ENCODE measurements at places on chromosomes 3 and 15.

GRCh38 chr3:6785726-6786125, 75.2 kb upstream of the GRM7 start:
- no peak for DNase-seq

- DNase-seq, result no peak
Measured at GRCh38 chr3:49434731-49435130, 5.6 kb upstream of the NICN1 start.

DNA sequence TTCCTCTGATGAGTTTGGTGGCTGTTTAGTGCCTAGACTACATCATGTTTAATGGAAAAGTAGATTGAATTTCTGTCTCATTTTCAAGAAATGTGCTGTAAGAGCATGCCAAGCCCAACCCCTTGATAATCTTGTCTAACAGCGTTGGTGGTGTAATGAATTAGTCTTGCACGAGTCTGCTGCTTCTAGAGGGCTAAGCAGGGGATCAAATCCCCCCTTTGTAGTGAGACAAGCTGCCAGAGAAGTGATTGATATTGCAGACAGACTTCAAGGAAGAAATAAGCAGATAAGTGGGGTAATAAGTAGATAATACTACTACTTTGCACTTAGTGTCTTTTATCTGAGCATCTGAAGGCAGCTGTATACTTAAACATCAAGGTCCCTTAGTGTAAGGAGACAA, 141.4 kb downstream of the TP63 start:
- no peak for DNase-seq

GRCh38 chr15:57732526-57733331, 26.2 kb downstream of the POLR2M start:
- no peak for DNase-seq

DNA sequence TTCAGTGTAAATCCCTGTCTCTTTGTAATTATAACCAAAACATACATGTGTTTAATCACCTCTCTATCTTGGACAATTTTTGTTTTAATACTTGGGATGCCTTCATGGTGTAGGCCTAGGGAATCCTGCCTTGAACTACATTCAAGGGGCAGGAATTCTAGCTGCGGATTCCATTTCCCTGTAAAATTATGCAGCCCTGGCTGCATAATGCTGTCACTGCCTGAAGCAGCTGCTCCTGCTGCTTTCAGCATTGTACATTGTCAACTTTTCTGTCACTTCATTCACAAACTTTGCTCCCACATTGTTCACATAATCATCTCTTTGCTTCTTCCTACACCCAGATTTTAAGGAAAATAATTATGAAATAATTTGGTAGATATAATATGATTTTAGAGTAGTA, 638.7 kb downstream of the RBMS3 start:
- DNase-seq, result no peak

- no peak for DNase-seq
Measured at GRCh38 chr3:144480416-144480919, 508.8 kb downstream of the DIPK2A start.

- no peak for DNase-seq
Measured at GRCh38 chr15:20352241-20353200, 189.1 kb downstream of the GOLGA6L6 start.

DNA sequence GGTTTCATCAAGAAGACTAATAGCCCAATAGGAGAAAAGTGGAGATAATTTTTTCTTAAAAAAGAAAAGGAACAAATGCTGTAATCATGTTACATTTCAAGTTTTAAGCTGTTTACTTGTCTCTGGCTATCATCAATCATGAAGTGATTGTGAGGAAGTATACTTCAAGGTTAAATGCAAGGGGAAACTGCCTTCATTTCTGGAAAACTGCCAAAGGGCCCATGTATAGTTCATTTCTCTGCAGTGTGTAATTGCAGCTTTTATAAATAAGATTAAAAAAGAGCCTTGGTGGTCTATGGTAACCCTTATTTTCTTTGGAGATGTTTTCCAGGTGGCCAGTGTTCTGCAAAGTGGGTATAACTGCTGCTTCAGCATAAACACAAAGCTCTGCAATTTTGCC, 101.9 kb downstream of the GRM7 start:
- DNase-seq, result no peak

DNA sequence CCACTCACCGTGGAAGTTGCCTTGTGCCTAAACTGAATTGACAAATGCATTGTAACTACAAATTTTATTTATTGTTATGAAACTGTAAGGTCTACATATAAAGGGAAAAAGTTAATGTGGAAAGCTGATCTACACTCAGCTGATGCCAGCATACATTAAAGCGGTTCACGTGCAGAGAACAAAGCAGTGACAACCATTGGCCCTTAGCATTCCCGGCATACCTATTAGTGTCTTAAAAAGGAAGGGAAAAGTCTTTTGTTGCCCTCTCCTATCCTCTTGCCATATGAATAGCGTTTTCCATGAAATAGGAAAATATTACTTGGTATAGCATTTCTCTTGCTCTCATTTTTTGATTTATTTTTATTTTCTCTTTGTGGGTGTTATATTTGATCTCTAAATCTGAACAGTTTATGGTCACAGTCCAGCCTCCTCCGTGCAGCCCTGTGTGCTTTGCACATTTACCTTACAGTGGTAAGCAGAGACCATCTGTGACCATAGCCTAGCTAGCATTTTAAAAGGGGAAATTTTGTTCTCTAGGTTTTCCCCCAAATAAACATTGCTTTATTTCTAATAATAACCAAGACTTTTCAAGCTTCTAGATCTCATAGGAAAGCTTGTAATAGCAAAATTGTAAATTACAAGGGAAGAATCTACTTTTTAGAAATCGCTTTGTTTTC, 89.7 kb upstream of the CGNL1 start:
- DNase-seq, result no peak

DNA sequence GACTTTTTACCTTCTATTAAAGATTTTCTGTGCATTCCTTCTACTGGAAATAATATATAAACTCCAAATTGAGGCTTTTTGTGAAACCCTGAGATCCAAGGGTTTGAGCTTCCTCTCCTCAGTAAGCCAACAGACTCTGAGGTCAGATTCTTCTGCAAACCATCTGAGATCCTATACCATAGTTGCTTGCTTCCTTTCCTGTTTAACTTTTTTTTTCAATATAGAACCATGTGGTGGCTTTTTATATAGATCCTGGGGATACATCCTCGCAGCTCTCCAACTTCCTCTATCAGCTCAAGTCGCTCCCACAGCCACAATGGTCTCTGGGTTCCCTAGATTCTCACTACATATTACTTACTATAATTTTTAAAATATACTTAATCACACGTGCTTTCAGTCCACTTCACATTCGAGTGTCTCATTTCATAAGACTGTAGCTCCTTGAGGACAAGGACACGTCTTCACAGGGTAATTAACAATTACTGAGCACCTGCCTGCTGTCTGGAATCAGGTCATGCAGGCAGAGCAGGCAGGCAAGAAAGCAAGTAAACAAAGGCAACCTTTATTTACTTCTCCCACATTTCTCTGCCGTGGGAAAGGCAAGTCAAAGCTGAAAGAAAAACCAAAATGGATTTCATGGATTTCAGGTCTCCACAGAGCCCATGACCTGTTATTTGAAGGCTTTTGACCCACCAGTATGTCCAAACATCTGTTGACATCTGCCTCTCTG, 941.5 kb downstream of the FHIT start:
- no peak for DNase-seq

- DNase-seq, result no peak
Measured at GRCh38 chr3:48405343-48405881, 24.5 kb downstream of the PLXNB1 start.

GRCh38 chr3:135622215-135622614, 343.3 kb upstream of the PPP2R3A start:
- DNase-seq, result no peak

DNA sequence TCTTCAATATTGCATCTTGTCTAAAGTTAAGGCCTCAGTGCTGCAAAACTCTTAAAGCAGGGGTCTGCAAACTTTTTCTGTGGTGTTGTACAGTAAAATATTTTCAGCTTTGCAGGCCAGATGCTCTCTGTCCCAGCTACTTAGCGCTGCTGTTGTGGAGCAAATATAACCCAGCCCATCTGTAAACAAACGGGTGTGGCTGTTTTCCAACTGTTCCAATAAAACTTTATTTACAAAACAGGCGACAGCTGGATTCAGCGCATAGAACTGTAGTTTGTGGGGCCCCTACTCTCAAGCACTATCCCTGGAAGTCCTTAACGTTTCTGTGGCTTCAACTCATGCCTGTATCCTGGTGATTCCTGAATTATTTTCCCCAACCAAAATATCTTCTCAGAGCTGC, 365.0 kb downstream of the FOXP1 start:
- no peak for DNase-seq

- DNase-seq, result no peak
Measured at GRCh38 chr3:52521881-52522650, 11.6 kb downstream of the NT5DC2 start.

GRCh38 chr15:68511073-68511991, 67.5 kb upstream of the CORO2B start:
- DNase-seq, result no peak

DNA sequence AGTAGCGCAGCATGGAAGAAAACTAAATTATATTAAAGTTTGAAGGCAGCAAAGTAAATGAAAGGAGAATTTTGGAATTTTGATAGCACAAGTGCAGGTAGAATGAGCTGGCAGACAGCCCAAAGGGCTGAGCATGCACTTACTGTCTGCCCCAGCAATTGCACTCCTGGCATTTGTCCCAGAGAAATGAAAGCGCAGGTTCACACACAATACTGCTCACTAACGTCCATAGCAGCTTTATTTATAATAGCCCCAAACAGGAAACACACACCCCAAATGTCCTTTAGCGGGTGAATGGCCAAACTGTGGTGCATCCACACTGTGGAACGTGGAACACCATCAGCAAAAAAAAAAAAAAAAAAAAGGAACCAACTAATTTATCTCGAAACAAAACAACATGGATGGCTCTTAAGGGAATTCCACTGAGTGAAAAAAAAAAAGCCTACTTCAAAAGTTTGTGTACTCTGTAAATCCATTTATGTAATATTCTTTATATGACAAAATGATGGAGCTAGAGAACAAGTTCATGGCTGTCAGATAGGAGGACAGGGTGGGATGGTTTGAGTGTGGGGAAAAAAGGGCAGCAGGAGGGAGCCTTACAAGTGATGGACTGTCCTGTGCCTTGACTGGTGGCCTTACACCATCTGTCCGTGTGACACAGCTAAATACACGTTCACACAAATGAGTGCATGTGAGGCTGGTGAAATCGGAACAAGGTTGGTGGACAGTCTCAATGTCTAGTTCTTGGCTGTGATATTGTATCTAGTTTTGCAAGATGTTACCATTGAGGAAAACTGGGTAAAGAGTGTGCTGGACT, 6.0 kb upstream of the TM2D3 start:
- DNase-seq, result no peak

GRCh38 chr3:194612221-194612620, 21.0 kb downstream of the TMEM44 start:
- no peak for DNase-seq

DNA sequence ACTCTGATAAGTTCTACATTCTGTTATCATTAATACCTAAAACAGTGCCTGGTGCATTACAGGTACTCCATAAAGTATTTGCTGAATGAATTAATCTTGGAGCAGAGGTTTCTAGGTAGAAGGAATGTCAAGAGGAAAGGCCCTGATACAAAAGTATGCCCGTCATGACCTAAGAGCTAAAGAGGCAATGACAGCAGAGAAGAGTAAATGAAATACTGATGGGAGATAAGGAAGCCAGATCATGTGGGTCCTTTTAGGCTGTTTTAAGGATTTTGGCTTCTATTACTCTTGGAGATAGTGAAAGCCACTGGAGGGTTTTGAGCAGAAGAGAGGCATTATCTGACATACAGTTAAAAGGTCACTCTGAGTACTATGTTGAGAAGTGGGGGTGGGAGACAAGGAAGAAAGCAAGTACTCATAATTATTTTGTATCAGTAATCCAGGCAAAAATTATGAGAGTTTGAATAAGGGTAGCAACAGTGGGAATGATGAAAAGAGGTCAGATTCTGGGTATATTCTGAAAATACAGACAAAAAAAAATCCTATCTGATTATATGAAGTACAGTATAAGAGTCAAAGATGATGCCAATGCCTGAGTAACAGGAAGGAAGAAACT, 48.3 kb downstream of the DENND4A start:
- DNase-seq, result no peak

DNA sequence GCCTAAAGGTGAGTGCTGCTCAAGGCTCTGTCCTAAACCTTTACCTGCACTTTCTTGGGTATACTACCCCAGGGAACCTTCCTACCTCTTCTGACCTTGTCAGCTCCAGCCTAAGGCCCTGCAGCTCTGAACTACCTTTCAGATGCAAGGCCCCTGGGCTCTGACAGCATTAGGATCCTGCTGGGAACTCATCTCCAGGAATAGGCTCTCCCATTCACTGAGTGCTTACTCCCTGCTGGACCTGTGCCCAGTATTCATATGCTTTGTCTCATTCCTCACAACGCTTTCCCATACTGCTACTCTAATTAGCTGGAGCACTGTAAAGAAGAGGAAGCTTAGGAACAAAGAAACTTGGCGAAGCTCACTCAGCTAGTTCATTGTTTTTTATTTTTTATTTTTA, 53.8 kb upstream of the RAB6B start:
- DNase-seq, result no peak

GRCh38 chr3:171829841-171830517, 13.2 kb upstream of the TMEM212 start:
- no peak for DNase-seq

GRCh38 chr3:53804697-53805462, 41.3 kb downstream of the CHDH start:
- DNase-seq, result no peak

- DNase-seq, result no peak
Measured at GRCh38 chr15:33211176-33211808, 16.8 kb upstream of the FMN1 start.

DNA sequence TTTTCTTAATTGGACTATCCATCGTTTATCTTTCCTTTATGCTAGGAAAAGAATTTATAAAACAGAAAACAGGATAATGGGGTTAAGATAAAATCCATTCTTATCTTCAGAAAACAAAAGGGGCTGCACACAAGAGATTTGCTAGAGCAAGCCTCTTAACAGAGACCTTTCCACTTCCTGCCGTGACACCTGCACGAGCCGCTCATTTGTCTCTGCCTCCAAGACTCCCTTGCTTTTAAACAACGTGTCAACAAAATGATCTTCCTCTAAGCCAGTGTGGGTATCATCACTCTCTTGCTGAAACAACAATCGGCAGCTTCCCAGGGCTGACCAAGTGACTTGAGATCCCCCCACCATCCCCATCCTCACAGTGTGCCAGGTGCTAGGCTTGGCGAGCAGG, 33.1 kb downstream of the GABRB3 start:
- no peak for DNase-seq

GRCh38 chr3:129644836-129645235, 38.4 kb upstream of the PLXND1 start:
- DNase-seq, result no peak

DNA sequence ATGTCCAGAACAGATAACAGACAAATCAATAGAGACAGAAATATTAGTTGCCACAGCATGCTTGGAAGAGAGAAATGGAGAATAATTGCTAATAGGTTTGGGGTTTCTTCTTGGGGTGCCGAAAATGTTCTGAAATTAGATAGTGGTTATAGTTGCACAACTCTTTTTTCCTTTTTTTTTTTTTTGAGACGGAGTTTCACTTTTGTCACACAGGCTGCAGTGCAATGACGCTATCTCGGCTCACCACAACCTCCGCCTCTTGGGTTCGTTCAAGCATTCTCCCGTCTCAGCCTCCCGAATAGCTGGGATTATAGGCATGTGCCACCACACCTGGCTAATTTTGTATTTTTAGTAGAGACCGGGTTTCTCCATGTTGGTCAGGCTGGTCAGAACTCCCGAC, 163.3 kb downstream of the PLCH1 start:
- DNase-seq, result no peak

GRCh38 chr15:37086521-37086920, 13.8 kb downstream of the MEIS2 start:
- DNase-seq, result no peak

GRCh38 chr15:70566047-70566835, 197.1 kb downstream of the UACA start:
- DNase-seq, result no peak
